Stimulated activated CD4-positive, alpha-beta T cell treated with anti-CD3 and anti-CD28 coated beads, TNF-alpha, amount 100 ng/mL, for 4 hours (primary cell): ENCODE measurements at places on chromosomes 7 and 10.

GRCh38 chr7:77536017-77536412 lies 1.1 kb upstream of the PTPN12 start:
- DNase-seq = no peak

DNA sequence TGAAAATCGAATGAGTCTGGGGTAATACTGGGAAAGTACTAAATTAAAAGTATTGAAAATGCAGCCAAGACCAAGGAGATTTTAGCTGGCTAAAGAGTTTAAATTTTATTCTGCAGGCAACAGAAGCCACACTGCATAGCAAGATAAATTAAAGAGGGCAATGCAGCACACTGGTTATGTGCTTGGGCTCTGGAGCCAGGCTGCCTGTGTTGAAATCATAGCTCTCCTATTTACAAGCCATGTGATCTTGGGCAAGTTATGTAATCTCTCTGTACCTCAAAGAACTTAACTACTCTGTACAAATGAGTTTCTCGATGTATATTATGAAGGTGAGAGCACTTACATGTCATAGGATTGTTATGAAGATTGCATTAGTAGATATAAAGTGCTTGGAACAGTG lies 9.9 kb downstream of the SLC25A13 start:
- no peak for DNase-seq

DNA sequence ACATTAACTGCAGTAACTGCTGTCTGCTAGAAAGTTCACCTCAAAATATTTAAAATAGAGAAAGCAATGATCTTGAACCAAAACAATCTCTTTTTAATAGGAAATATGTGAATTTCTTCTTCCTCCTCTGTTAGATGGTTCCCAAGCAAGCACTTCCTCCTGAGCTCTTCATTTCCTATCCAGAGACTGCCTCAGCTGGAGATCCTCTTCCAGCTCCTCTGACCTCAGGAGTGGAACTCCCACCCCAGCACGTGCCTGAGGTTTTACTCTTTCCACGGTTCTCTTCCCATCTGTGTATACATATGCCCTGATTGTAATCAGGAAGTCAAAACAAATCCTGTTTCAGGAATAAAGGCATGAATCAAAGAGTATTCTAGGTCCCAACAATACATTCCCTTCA lies 5.6 kb downstream of the DENND11 start:
- DNase-seq = no peak

GRCh38 chr10:100019787-100020141 lies 10.0 kb upstream of the DNMBP start:
- no peak for DNase-seq

- no peak for DNase-seq
Measured at GRCh38 chr7:45089341-45089891, 647 bp upstream of the NACAD start.

DNA sequence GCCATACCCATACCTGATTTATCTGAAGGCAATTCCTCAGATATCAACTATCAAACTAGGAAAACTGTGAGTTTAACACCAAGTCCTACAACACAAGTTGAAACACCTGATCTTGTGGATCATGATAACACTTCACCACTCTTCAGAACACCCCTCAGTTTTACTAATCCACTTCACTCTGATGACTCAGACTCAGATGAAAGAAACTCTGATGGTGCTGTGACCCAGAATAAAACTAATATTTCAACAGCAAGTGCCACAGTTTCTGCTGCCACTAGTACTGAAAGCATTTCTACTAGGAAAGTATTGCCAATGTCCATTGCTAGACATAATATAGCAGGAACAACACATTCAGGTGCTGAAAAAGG lies 69.0 kb upstream of the RSBN1L start:
- DNase-seq = no peak
